GM23248 (cell line): ENCODE measurements at places on chromosomes 16 and 17. TPM values are rescaled to one million over a fixed set of nuclear protein-coding genes. Genes with fewer than 3 reads are reported as not detected.

GRCh38 chr16:88631384-88631783 is 7.0 kb upstream of the IL17C start:
- no peak for DNase-seq

GRCh38 chr16:50178491-50178941 is 25.4 kb downstream of the TENT4B start:
- peak; percentile 55 for DNase-seq

The PKMYT1 gene
- total RNA-seq: 11.0 and 15.6 TPM in 2 replicates

- DNase-seq: no peak
These were observed 110.5 kb downstream of the SHISA6 start for GRCh38 chr17:11351479-11351878.

The PGS1 gene
- 31.4 and 32.5 TPM in 2 replicates for total RNA-seq

- no peak for DNase-seq
These were observed 391.2 kb downstream of the MAF start for GRCh38 chr16:79209308-79209707.

GRCh38 chr17:8709006-8709405 is 35.6 kb downstream of the CCDC42 start:
- no peak for DNase-seq

The GPR139 gene
- not detected in 2 replicates for total RNA-seq

The CHST5 gene
- total RNA-seq: 0.25 TPM in 1 of 2 replicates, not detected in the other

- no peak for DNase-seq
These were observed 14.0 kb downstream of the RPH3AL start for GRCh38 chr17:338442-339192.

GRCh38 chr16:1561266-1561665 is 27.8 kb downstream of the TMEM204 start:
- no peak for DNase-seq

- DNase-seq: no peak
These were observed 163.8 kb downstream of the NTN1 start for GRCh38 chr17:9185142-9185541.

The CD300LG gene
- not detected in 2 replicates for total RNA-seq

DNA sequence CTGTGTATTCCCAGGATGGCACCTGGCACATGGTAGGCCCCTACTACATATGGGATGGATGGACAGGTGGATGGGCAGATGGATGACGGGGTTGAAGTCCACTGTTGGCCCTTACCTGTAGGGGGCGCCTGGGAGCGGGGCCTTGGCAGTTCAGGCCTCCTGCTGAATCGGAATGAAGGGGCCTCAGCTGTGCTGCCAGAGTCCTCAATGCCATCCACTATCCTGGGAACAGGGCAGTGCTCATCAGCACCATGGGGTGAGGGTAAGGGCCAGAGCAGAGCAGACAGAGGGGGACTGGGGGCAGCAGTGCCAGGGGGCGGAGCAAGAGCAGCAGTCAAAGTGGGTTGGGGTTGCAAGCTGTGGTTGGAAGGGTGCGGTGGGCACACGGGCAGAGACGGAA is 8.3 kb upstream of the RAB5C start:
- no peak for DNase-seq

The MT1G gene
- not detected in 2 replicates for total RNA-seq

- DNase-seq: peak; percentile 88
These were observed 8.3 kb upstream of the HEATR6 start for GRCh38 chr17:60086818-60087591.

The INCA1 gene
- 0.32 and 1.0 TPM in 2 replicates for total RNA-seq

DNA sequence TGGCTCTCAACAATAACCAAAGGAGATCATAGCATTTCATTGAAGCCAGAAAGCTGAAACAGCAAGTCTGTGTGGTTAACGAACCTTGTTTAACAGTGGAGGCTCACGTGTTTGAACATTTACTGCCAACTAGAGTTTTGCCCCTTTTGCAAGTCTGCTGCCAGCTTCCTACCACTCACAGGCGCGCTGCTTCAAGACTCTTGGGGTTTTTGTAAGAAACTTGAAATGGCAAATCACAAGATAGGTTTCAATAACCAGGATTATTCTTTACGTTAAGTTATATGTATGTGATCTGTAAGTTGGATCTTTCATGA is 1.2 kb downstream of the SNTB2 start:
- DNase-seq: peak; percentile 62

GRCh38 chr17:77515227-77515626 is 374.5 kb downstream of the SEC14L1 start:
- DNase-seq: no peak

DNA sequence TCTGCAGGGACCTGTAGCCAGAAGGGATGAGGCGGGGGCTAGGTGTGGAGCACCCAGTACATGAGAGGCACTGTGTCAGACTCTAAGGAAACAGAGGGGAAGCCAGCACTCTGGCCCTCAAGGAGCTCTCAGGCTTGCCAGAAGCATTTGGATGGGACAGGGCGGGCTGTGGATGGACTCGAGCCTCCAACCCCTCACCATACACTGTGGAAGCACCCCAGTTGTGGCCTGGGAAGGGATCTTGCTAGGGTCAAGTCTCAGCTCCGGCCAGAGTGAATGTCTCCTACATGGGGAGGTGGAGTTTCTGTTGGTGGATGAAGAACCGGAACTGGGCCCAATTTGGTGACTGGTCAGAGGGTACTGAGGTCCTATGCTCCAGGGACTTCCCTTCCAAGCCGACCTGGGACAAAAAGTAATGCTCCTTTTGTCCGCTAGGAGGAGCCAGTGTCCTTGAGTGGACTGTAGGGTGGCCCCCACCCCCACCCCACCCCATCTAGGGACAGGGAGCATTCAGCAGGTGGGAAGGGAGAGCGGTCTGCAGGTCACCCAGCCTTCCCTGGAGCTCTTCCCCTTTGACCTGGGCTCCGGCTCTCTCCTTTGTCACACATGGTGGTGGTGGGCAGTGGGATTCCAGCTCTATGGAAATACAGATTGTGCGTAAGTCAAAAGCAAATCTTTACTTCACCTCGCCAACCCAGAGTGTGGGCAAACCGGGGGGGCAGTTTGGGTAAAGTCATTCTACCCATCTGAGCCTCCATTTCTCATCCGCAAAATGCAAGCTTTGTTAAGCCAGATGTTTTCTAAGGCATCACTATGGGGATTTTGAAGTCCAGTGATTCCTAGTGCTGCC is 20.4 kb upstream of the PHB1 start:
- peak; percentile 53 for DNase-seq

DNA sequence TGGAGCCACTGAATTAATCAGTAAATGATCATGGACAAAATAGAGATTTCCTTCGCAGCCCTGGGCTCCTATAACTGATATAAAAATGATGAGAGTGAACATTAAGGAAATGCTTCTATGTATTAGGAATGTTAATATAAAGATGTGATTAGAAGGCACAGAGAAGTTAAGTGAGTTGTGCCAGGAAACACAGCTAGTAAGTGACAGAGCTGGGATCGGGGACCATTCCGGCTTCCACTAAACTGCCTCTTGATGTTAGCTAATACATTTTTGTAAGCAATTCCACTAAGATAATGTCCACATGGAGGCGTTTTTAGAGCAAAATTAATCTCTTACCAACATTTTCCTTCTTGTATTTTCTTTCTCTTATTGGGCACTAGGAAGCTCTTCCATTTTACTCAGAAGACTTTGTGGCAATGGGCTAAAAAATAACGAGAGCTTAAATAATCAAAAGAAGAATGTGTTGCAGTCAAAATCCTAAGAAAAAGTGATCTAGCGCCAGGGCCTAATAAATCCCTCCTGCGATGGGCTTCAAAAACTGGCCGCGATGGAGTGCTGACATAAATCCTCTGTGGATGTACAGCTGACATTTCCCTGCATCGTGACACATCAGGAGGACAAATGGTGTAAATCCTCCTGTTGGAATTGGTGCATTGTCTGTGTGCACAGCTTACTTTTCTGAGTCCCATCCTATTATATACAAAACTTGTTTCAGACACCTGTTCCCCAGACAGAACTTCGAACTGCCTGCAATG is 326.1 kb upstream of the MAF start:
- DNase-seq: no peak
